ENCODE measurements at places on chromosomes 7 and 10. TPM values are rescaled to one million over a fixed set of nuclear protein-coding genes. Genes with fewer than 3 reads are reported as not detected.

Gene ZNF425
- 0.38 TPM for total RNA-seq

Gene MNX1
- total RNA-seq = not detected

Gene C10orf62
- total RNA-seq = 0.48 TPM

- DNase-seq = no peak
These were observed 15.7 kb downstream of the ITGA8 start for GRCh38 chr10:15703944-15704580.

DNA sequence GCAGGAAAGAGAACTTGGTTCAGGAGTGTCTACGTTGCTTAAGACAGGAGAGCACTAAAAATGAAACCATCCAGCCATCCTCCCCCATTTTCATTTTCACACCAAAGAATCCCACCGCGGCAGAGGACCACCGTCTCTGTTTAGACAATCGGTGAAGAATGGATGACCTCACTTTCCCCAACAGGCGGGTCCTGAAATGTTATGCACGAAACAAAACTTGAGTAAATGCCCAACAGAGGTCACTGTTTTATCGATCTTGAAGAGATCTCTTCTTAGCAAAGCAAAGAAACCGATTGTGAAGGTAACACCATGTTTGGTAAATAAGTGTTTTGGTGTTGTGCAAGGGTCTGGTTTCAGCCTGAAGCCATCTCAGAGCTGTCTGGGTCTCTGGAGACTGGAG, 1.4 kb upstream of the IL6 start:
- no peak for DNase-seq

GRCh38 chr10:35339942-35340341, 3.6 kb downstream of the CCNY start:
- DNase-seq = no peak

Gene RSPH10B2
- total RNA-seq = not detected

Gene PTPN20
- 19.3 TPM for total RNA-seq

DNA sequence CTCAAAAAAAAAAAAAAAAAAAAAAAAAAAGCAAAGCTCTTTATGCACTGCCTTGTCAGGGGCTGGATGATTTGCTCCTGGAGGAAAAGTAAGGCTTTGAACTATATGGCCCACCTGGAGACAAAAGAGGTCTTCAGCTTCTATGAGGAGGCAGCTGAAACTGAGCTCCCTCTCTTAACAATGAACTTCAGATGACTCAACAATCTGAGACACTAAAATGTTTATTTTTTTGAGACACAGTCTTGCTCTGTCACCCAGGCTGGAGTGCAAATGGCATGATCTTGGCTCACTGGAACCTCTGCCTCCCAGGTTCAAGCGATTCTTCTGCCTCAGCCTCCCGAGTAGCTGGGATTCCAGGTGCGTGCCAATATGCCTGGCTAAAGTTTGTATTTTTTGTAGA, 36.7 kb downstream of the RAB19 start:
- DNase-seq = no peak

- DNase-seq = no peak
These were observed 16.6 kb downstream of the SFTPD start for GRCh38 chr10:79932307-79932706.

- no peak for DNase-seq
These were observed 25.4 kb downstream of the WIPF3 start for GRCh38 chr7:29831705-29832104.

- no peak for DNase-seq
These were observed 7.3 kb downstream of the SRRT start for GRCh38 chr7:100882201-100882600.

DNA sequence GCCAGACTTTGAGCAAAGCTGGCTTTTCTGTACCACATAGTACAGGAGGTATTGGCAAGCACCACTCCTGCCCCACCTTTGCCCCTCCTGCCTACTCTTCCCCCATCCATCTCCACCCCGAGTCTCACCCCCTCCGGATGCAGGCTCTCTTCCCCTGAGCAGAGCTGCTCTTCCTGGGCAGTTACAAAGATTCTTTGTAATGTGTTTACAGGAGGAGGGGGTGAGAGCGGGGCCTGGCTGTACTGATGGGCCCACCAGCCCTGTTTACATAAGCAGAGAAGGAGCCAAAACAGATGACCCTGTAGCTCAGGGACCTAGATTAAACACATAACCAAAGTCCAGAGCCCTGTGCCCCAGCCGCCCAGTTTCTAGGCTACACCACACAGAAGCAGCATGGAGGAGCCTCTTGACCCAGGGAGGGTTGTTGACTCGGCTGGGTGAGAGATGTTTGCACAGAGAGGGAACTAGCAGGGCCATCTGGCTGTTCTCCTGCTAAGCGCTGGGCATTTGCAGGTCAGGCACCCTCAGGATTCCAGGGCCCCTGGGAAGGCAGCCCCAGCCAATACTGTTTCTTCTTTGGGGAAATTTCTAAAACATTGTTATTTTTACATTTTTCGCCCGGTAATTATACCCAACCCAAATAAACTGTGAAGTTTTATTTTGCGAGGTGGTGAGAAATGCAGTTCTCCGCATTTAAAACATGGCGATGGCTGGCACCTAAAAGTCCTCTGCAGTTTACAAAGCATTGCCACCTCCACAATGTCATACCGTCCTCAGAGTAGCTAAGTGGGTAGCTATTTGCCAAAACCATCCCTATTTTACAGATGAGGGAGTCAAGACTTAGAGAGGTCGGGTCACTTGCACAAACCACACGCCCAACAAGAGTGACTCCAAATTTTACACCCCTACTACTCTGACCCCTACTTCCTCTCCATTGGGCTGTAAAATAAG, 11.4 kb upstream of the ZKSCAN1 start:
- no peak for DNase-seq

Gene MRC1
- 27.0 TPM for total RNA-seq

DNA sequence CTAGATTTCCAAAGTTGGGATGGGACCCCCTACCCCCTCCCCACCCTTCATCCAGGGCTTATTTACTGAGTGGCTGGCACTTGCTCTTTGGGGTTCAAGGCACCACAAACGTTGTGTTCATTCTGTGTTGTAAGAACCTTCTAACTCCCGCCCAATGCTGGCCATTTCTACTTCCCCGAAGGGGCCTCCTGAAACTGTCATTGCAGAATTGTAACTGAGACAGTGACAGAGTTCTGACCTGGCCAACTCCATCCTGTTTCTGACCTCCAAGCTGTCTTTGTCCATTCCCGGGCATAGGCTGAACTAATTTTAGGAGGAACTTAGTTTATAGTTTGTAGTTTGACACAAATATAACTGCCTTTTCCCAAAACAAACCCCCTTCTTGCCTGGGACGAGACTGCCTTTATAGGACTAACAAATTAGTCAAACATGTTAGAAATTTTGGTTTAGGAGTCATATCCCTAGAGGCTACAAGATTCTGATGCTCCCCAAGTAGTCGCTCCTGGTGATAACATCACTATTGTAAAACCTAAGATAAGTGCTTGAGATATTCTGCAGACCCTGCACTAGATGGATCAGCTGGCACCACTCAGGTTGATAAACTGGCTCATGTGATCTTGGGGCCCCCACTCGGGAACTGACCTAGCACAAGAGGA, 34.8 kb upstream of the ZMIZ2 start:
- no peak for DNase-seq

Gene POLR2J
- 51.3 TPM for total RNA-seq

Gene ATXN7L1
- 5.3 TPM for total RNA-seq

DNA sequence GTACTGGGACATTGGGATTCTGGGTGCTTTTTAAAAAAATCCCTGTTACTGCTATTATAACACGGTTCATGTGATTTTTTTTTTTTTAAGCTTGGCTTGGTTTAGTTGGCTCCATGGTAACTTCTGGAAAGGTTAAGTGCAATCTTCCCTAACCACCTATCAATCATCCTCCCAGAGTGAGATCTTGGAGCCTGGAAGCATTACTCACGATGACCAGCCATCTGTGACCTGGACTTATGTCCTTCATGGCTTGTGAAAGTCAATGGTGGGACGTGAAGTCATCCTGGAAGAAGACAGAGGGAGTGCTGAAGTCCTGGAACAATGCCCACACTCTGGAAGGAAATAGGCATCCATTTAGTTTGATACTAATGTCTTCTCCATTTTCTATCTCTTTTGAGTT, 135.5 kb upstream of the FRMD4A start:
- no peak for DNase-seq

All from Right ventricle myocardium superior (tissue), 1 donor.